Activated naive CD8-positive, alpha-beta T cell treated with anti-CD3 and anti-CD28 coated beads for 36 hours (primary cell): ENCODE measurements at places on chromosomes 6 and 20. TPM values are rescaled to one million over a fixed set of nuclear protein-coding genes. Genes with fewer than 3 reads are reported as not detected.

GRCh38 chr20:46060301-46060881, 29.4 kb downstream of the NCOA5 start:
- DNase-seq, result no peak

DNA sequence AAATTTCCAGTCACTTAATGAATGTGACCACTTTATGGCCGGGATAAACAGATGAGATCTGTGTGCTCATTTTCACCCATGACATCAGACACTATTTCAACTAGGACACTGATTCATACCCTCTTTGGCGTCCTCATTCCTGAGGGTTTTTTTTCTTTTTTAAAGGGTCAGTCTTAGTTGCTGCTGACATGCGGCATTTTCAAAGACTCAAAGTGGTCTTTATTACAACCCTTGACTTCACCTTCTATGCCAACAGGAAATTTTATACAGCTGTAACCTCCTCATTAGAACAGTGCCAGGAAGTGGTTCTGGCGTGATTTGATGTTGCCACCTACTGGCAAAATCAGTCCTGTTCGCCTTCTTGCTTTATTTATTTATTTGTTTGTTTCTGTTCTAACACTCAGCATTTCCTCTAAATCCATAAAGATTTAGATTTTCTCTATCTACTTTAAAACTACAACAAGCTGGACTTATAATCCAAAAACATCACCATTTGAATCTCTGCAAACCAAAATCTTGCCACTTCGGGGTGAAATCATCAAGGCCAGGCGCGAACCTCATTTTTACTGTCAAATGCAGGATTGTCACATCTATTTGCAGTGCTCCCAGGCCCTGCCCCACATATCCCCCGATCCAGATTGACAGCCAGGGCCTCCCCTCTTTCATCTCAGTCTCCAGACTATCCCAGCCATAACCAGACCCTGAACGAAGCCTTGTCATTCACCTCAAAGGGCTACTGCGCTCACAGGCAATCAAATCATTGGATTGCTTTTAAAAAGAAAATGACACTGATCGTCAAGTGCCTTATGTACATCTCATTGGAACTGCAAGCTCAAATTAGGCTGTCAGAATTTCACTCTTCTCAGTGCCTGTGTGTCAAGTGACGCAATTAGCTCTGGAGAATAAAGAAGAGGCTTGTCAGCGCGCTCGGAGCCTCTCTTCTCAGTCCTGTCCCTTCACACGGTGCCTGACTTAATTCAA, 77.5 kb downstream of the C6orf118 start:
- DNase-seq, result no peak

KAT14 gene
- total RNA-seq, result 16.7 TPM

- no peak for DNase-seq
Observed at GRCh38 chr6:153084393-153084792, 46.7 kb downstream of the RGS17 start.

- DNase-seq, result peak; percentile 75
Observed at GRCh38 chr6:235763-236360, 56.4 kb upstream of the DUSP22 start.

- no peak for DNase-seq
Observed at GRCh38 chr6:37180075-37180474, 10.1 kb downstream of the PIM1 start.

DNA sequence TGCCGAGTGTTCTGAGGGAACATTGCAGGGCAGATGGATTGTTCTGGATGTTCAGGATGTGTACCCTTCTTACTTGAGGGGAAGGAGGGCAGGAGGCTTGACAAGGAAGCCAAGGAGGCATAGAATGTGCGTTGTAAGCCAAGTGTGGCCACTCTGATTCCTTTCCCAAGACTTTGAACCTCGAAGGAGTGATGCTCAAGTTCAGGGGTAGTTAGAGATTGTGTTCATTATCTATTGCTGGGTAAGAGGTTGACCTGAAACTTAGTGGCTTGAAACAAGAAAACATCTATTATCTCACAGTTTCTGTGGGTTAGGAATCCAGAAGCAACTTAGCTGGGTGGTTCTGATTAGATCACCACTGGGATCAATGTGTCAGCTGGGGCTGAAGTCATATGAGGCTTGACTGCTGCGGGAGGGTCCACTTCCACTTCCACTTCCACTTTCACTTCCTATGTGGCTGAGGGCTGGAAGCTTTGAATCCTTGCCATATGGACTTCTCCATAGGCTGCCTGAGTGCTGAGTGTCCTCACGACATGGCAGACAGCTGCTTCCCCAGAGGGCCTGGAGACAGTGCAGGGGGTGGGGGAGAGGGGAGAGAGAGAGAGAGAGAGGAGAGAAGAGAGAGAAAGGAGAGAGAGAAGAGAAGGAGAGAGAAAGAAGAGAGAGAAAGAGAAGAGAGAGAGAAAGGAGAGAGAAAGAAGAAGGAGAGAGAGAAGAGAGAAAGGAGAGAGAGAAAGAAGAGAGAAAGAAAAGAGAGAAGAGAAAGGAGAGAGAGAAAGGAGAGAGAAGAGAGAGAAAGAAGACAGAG, 6.9 kb upstream of the CD40 start:
- peak; percentile 61 for DNase-seq

GRCh38 chr20:38725148-38725901, 1.0 kb downstream of the SLC32A1 start:
- DNase-seq, result no peak

ACTL10 gene
- 4.1 TPM for total RNA-seq

PAK1IP1 gene
- 60.2 TPM for total RNA-seq

HLA-C gene
- 736 TPM for total RNA-seq

DNA sequence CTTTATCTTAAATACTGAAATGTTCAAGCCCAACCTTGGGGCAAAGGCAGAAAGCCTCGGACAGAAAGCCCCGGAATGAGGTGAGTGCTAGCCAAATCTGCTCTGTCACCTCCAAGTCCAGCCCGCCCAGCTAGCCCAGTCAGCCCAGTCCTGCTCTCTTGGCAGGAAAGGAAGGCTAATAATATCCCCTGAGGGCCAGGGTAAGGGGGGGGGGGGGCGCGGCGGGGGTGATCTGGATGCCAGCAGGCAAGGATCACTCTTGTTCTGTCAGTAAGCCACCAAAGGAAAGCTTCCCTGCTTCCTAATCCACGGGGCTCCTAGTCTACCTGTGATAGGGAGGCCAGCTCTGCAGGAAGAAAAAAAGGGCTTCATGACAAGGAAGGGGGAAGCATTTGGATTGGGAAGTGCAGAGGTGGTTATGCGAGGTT, 1.1 kb downstream of the NDRG3 start:
- no peak for DNase-seq

DNA sequence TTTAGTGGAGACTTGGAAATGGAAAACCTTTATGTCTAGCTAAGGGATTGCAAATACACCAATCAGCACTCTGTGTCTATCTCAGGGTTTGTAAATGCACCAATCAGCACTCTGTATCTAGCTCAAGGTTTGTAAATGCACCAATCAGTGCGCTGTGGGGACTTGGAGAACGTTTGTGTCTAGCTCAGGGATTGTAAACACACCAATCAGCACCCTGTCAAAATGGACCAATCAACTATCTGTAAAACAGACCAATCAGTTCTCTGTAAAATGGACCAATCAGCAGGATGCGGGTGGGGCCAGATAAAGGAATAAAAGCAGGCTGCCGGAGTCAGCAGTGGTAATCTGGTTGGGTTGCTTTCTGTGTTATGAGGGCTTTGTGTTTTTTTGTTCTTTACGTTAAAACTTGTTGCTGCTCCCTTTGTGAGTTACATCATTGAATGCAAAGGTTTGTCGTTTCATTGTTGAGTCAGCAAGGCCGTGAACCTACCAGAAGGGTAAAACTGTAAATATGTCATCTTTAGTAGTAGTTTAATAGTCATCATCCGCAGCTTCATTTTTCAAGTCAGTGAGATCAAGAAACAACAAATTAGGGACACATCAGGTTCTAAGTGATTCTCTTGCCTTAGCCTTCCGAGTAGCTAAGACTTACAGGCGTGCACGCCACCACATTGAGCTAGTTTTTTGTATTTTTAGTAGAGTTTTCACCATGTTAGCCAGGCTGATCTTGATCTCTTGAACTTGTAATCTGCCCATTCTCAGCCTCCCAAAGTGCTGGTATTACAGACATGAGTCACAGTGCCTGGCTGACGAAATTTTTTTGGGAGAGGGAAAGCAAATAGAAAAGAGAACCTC, 22.7 kb upstream of the NUP153 start:
- DNase-seq, result no peak

MEP1A gene
- not detected for total RNA-seq

DNA sequence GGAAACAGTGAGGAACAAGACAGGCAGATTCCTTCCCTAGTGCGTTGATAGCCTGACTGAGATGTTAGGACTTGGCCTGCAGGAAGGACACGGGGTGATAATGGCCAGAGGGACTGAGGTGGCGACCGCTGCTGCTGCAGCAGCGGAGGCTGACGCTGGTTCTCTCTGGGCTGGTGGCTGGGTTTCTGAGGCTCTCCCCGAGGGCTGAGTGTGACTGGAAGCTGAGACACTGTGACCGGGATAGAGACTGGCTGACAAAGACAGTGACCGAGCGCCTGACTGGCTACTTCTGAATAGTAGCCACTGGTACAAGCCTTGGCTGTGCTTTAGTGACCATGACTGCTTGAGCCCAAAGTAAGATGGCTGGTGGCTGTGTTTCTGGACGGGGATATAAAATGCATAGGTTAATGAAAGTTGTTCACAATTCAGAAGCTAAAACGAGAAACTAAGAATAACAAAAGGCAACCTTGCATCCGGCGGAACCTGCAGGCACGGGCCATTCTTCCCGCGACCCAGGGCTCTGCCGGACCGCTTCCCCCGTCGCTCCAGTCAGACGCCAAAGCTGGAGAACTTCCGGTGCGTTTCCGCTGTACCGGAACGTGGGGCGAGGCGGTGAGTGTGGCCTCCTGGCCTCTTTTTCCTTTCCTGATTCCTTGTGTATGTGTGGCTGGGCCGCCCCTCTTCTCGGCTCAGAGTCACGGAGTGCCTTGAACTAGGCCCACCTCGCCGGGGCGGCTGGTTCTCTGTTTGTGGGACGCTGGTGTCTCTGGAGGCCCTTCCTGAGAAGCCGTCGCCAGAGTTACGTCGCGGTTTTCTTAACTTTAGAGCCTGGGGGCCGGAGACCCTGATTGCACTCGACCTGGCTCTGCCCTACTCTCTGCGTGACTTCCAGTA, at the start of gene AAR2:
Gene AAR2, plus strand, starts transcription at position 587 of the 894 bp plus-strand sequence. CDS start 3,391 bp downstream, outside the sequence.
- peak; percentile 82 for DNase-seq

DNA sequence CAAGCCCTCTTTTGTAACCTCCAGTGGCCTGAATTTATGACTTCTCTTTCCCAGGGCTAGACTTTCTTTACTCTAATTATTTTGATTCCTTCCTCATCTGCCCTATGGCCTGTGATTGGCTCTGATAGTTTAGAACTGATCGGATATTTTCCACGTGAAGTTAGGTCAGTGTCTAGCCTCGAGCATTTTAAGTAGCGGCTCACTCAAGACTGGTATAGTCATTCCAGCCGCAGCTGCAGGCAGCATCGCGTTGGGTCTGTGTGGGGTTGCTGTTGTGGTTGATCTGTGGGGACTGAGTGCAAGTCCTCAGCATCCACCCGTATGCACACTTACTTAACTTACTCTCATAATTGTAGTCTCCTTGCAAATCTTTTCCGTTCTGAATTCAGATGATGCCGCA, 105.7 kb downstream of the SMOC2 start:
- DNase-seq, result no peak

PET117 gene
- total RNA-seq, result 21.4 TPM

OPRL1 gene
- 0.16 TPM for total RNA-seq

OLIG3 gene
- 0.21 TPM for total RNA-seq

DNA sequence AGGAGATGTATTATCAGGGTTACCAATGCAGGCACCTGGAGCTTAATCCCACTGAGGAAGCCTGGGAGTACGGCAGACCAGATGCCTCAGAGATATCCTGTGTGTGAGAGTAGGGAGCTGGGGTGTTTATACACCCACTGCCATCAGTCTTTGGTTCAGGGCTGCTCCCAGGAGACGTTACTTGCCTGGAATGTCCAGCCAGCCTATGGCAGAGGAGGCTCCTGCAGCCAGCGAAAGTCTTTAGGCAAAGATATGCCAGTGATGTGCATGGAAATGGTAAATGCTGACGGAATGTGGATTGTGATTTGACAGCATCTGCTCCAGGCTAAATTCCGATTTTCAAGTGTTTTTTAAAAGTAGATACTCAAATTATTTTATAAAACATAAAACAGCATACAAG, 282.0 kb downstream of the BTBD3 start:
- no peak for DNase-seq

- peak; percentile 68 for DNase-seq
Observed at GRCh38 chr6:43924222-43924702, 154.3 kb downstream of the VEGFA start.

DNA sequence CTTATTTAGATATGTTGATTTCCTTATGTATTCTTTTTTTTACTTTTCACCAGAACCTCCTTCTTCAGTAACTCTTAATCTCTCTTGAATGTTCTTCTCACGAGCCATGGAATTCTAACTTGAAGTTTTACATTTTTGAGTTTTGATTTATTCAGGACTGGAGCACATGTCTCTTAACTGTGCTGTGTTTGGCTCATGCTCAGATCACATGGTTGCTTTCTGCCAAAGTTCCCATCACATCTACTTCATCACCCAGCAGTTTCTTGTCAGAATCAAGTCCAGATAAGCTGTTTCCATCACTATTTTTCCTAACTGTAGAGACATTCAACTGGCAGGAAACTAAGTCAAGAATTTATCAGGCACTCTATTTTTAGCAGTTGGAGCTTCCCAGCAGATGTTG, 31.7 kb downstream of the SLC35A1 start:
- no peak for DNase-seq

RNF217 gene
- total RNA-seq, result 0.30 TPM

- DNase-seq, result no peak
Observed at GRCh38 chr6:137731960-137732616, 135.0 kb upstream of the TNFAIP3 start.

- DNase-seq, result no peak
Observed at GRCh38 chr6:1624851-1625781, 15.4 kb downstream of the FOXC1 start.

GRCh38 chr6:170234419-170234818, 56.5 kb downstream of the DLL1 start:
- DNase-seq, result no peak

DNA sequence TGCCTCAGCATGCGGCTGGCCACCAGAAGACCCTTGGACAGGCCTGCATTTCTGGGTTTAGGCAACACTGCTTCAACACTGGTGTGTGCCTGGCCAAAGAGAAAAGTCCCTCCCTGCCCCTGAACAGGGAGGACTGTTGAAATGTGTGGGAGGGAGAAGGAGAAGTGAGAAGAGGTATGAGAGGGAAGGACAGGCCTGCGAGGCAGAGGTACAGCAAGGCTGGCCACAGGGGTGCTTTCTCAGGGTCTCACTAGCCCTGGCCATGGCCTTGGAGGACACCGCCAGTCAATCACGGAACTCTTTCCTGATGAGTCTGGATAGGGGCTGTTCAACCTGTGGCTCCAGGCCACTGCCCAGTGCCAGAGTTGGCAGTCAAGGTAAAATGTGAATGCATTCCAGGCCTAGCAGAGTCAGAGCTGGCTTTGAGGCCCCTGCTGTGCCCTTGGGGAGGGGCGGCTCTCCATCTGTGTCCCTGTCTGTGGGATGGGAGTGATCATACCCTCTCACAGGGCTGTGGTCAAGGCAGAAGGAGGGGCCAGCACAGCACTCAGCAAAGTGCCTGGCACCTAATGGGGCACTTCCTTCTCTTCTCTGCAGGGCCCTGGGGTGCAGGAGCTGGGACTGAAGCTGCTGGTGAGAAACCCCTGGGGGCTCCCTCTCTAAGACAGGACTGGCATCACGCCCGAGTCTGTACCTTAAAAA, 43.2 kb upstream of the CDH22 start:
- no peak for DNase-seq

DNMT3B gene
- total RNA-seq, result 2.6 TPM

PRPH2 gene
- not detected for total RNA-seq
